ENCODE measurements at places on chromosomes 6 and 20.

DNA sequence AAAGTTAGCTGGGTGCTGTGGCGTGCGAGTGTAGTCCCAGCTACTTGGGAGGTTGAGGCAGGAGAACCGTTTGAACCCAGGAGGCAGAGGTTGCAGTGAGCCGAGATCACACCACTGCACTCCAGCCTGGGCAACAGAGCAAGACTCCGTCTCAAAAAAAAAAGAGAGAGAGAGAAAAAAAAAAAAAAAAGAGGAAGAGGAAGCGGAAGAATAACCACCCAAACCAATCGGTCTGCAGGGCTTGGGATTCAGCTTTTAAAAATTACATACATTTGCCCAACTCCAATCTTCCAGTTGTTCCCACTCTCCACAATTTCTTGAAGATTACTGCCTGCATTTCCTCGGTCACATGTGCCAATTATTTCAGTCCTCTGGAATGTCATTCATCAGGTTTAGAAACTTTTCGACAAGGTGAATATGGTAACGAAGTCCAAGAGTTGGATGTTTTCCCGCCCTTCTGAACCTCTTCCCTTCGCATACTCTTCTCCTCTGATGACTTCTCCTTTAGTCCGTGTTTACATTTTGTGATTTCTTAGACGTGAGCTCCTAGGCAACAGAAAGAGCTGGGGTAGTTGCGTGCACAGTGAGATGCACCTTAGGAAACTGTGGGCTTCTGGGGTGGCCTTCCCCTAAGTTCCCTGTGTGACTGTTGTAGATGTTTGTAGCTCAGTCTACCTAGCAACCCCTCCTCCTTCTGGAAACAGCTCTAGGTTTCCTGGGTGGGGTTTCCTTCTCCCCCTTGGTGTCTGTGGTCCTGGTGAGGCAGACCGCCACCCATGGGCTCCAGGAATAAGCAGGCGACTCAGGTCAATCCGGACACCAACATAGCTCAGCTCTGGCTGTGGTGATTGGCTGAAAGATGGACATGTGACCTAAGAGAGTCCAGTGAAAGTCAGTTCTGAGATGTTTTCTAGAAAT lies 63.0 kb upstream of the NCOA3 start:
- no peak for DNase-seq

DNA sequence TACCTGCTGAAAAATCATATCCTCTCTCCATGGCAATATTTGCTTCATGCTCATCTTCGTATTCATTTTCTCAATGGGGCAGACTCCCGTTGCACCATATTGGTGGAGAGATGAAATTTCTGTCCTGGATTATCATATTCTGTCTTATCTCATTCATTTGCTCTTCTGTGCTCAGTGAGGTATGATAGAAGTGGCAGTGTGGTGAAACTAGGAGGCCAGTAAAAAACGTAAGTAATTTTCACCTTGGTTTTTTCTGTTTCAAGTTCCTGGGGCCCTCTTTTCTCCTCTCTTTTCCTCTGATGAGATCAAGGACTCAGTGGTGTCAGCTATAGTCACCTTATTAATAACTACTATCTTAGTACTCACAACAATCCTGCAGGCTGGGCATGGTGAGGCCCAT lies 182.5 kb upstream of the HDAC2 start:
- no peak for DNase-seq

DNA sequence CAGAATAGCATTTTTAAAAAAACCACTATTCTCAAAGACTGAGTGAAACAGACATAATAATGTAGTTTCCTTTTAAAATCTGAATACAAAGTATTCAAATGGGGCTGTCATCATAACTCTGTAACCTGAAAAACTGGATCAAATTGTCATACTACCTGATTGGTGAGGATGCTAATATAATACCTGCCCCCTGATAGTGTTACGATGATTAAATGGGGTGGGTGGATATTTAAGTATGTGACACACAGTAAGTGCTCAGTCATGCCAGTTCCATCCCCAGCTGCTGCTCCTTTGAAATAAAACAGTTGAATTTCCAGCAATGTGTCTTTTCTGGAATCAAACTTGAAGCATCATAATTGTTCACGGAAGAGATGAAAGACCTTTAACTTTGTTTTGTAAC lies 8.9 kb downstream of the HTR1B start:
- DNase-seq = no peak

DNA sequence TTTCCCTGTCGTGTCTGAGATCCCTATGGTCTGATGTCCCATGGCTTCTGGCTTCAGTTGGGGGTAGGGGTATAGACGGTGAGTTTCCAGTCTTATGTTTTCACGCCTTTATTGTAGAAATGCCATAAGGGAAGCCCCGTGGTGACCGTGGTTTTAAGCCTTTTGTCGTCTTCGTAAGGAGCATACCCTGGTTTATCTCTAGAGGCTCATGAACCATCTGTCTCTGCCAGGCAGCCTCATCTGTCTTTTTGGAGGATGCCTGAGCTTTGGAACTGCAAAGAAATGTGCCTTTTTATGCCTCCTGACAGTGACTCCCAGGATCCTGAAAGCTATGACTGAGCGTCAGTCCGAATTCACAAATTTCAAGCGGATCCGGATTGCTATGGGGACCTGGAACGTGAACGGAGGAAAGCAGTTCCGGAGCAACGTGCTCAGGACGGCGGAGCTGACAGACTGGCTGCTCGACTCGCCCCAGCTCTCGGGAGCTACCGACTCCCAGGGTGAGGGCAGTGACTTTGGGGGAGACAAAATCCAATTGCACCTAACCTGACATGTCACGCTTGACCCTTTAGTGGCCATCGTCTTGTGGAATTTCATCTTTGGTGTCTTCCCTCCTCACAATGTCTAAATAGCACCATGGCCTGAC lies 84.6 kb downstream of the SYNJ2 start:
- no peak for DNase-seq

DNA sequence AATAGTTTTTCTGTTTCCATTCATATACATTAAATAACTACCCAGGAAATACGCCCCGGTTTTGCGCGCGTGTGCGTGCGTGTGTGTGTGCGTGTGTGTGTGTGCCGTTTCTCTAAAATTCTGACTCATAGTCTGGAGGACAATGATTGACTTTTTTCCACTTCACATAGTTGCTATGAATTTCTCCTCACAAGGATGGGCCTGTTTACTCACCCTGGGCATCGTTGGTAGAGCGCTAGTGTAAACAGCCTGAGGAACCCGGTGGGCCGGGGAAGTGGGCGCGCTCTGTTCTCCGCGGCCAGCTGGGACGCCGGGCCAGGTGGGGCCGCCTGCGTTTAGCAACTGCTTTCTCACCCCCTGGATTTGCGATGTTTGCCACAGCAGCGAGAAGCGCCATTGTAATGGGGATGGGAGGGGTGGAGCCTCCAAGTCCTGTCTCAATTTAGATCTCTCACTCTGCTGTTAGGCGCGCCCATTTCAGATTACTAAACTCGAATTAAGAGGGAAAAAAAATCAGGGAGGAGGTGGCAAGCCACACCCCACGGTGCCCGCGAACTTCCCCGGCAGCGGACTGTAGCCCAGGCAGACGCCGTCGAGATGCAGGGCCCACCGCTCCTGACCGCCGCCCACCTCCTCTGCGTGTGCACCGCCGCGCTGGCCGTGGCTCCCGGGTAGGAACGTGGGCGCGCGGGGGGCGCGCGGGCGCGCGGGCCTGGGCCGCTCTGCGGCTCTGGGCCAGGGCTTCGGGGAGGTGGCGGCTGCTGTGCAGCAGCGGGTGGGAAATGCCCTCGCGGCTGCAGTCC lies at the start of gene CD109:
Gene CD109 (plus strand): TSS at position 585 of the 803 bp plus-strand sequence. CDS start 13 bp downstream, at position 598.
- DNase-seq = no peak

DNA sequence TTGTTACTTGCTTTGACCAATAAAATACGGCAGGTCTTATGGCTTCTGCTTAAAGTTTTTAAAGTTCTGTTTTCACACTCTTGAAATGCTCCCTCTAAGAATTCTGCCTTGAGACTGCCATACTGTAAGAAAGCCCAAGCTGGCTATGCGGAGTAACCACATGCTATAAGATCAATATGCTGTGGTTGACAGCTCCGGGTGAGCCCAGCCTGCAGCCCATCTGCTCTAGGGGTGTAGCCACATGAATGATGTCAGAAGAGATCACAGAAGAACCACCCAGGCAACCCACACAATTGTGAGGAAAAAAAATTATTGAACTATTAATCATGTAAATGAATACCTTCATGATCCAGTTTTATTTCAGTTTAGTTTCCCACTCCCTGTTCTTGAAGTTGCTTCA lies 26.1 kb upstream of the SH3BGRL2 start:
- no peak for DNase-seq

- no peak for DNase-seq
Observed at GRCh38 chr20:45283551-45284057, 23.0 kb upstream of the RBPJL start.

GRCh38 chr6:107266563-107266962 lies 151.2 kb upstream of the BEND3 start:
- no peak for DNase-seq

GRCh38 chr6:6331946-6332601 lies 11.6 kb upstream of the F13A1 start:
- DNase-seq = no peak

- no peak for DNase-seq
Observed at GRCh38 chr6:23365732-23366131, 760.3 kb upstream of the NRSN1 start.

DNA sequence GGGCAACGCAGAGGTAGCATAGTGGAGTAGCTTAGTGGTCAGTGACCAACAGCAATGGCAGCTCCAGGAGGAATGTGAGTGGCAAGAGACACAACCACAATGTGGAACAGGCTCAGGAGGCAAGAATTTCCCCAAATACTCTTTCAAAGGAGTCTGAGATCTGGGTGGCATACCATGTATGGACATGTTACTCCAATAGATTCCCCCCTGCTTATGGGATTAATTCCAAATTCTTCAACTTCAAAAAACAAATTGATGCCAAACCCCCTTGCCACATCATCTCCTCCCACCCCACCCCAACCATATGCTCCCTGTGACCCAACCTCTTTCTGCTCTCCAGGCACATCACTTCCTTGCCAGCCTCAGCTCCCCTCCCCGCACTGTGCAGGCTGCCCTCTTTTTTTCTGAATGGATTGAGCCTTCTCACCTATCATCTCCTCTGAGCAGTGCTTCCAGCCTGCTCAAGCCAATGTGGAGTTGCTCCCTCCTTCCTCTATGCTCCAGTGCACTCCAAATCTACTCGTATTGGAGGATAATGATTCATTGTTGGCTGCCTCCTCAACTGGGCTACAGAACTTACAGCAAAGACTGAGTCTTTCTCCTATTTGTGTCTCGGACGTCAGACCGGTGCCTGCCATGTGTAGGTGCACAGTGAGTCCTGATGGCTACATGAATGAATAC lies 93.0 kb upstream of the CEP85L start:
- no peak for DNase-seq

DNA sequence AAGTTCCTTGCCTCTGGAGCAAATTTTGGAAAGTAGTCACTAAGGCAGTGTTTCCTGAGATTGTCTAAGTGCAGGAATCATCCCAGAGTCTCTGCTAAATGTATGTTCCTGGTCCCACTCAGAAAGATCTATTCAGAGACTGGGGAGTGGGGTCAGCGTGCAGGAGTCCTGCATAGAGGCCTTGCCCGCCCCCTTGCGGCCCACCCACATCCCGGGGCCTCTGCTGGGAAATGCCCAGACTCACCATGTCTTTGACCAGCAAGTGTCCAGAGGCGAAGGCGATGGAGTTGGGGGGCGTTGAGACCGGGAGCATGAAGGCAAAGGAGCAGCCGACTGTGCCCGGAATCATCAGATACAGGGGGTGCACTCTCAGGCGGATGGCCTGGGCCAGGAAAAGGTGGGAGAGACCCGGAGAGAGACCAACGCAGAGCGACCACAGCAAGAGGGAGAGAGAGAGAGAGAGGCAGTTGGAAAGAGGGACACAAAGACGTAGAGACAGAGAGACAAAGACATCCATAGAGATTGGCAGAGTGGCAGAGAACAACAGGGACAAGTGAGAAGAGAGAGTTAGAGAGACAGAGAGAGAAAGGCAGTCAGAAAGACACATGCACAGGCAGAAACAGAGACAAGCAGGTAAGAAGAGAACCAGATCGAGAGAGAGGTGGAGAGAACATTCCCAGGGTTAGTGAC lies 12.9 kb upstream of the OCSTAMP start:
- DNase-seq = no peak

Measured in T-helper 9 cell (primary cell).